ACHN (cell line): ENCODE measurements at places on chromosomes 6 and 20.

DNA sequence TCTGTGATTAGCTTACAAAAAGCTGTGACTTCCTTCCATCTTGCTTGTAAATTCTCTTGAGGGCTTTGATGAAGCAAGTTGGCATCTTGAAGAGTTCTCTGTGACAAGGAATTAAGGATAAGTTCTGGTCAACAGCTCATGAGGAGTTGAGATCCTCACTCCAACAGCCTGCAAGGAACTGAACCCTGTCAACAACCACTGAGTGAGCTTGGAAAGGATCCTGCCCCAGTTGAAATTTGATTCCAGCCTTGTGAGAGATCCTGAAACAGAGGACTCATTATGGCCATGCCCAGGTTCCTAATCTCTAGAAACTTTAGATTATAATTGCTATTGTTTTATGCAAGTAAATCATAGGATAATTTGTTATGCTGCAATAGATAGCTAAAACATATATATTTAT lies 133.7 kb downstream of the PTCHD4 start:
- DNase-seq: no peak

GRCh38 chr20:1911536-1911935 lies 16.3 kb downstream of the SIRPA start:
- DNase-seq: no peak

- no peak for DNase-seq
Measured at GRCh38 chr20:57503035-57503658, 21.8 kb downstream of the CTCFL start.

DNA sequence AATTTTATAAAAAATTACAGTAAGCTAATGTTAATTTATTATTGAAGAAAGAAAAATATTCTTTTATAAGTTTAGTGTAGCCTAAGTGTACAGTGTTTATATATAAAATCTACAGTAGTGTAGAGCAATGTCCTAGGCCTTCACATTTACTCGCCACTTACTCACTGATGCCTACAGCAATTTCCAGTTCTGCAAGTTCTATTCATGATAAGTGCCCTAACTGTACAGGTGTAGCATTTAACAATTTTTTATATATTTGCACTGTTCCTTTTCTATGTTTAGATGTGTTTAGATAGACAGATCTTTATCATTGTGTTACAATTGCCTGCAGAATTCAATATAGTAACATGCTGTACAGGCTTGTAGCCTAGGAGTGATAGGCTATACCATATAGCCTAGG lies 80.1 kb upstream of the HDAC2 start:
- no peak for DNase-seq

DNA sequence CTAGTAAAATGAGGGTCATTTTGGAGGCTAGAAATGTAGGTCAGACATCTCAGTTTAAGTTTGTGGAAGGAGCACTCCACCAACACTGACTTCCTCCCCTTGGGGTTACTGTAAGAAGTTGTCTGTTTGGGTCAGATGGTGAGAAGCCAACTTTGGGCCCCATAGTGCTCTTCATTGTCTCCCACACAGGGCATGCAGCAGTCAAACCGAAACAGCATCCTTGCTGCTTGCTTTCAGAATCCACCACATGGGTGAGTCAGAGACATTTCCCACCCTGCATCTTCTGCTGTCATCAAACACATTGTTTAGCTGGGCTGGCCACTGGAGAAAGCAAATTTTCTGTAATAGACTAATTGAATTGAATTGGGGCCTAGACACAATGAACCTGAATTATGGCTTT lies 16.8 kb downstream of the IL17F start:
- DNase-seq: no peak

GRCh38 chr20:53423587-53424146 lies 170.0 kb downstream of the ZNF217 start:
- DNase-seq: no peak

DNA sequence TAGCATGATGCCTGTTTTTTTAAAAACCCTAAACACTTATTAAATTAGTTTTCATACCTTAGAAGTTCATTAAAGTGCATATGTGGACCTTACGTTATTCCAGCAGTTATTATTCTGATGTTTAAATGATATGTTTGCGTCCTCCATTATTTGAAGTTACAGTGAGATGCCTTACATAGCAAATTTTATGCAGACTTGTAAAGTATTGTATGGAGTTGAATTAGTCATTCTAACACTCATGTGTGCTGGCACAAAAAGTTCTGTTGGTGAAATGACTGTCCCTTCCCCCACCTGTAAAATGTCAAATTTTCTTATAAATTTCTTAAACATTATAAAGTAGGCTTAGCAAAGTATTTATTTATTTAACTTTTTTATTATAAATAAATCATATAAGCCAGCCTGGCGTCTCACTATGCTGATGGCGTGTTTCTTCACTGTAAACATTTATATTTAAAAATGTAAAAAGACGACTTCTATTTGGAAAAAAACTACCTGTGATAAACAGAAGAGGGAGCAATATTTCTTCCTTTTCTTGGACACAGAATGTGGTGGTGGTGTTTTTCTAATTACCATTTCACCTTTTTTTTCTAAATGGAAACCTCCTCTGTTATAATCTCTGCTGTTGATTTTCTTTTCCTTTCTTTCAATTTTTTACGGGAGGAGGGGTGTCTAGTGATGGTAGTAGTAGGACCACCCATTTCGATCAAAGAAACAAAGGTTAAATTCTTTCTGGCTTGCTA lies 155.4 kb downstream of the RFPL4B start:
- DNase-seq: peak; percentile 46

- no peak for DNase-seq
Measured at GRCh38 chr6:18266523-18266912, 2.2 kb upstream of the DEK start.

DNA sequence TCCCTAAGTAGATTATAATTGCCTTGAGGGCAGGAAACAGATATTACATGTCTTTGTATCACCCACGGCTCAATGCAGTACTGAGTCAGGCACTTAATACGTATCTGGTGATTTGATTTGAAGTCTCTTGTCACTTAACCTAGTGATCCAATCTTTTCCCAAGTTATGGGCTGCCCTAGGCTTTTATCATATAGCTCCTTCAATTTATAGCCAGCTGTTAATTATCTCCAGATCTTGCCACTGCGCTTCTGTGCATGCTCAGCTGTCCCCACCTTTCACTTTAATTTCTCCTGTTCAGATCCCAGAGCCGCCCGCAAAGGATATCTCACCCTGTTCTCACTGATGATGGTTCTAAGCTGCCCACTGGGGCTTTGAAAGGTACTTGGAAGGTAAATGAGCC lies 41.9 kb downstream of the SNHG17 start:
- no peak for DNase-seq
